ENCODE measurements at places on chromosomes 5 and 9. TPM values are rescaled to one million over a fixed set of nuclear protein-coding genes. Genes with fewer than 3 reads are reported as not detected.

The CMBL gene
- not detected for total RNA-seq

GRCh38 chr5:119179857-119180641, 109.2 kb downstream of the DMXL1 start:
- DNase-seq = no peak

The MZB1 gene
- total RNA-seq = 1.2 TPM

GRCh38 chr5:95044096-95044495, 240.8 kb downstream of the MCTP1 start:
- no peak for DNase-seq

The IFNA2 gene
- not detected for total RNA-seq

DNA sequence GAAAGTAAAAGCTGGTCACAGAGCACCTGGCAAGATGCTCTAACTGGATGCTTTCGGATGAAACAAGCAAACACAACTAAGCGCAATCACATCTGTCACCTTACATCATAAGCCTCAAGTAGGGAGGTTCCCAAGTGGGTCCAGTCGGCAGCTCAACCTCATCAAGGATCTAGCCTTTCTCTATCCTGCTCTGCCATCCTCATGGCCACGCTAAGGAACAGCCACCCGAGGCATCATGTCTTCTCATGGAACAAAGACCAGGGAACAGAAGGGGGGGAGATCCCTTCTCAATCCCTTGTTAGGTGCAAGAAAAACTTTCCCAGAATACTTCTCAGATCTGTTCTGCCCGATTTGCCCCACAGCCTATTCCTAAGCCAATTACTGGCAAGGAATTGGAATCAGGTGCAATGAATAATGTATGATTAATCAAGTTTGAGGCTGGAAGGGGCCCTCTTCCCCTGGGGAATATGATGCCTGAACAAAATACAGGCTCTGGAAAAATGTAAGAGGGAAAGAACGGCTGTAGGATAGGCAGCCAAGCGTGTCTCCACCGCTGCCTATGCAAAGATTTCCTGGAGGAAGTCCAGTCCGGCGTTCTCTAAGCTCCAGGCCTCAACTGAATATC, 1.3 kb upstream of the HABP4 start:
- no peak for DNase-seq

The FSTL4 gene
- total RNA-seq = not detected
